ENCODE measurements at places on chromosomes 5 and 9.
A peak's percentile ranks its signal among the peaks of the same experiment; 100 is the strongest.

DNA sequence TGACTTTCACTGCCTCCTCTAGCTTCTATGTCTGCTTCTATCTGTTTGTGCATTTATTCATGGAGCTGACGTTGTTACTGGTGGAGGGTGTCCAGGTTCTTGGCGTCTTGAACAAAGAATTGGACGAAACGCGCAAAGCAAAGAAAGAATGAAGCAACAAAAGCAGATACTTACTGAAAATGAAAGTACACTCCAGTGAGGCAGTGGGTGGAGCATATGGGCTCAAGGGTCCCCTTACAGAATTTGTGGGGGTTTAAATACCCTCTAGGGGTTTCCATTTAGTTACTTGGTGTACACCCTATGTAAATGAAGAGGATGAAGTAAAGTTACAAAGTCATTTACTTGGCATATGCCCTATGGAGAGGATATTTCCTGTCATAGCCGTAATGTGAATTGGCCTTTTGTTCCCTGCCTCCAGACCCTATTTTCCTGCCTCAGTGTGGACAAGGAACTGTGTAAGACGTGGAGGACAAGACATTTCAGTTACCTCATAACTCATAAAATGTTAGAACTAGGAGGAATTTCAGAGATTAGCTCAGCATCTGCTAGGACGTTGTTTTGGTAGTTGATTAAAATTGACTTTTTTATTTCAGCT, 3.1 kb downstream of the POLR3G start:
- no peak for DNase-seq

GRCh38 chr9:100401042-100401441, 25.9 kb upstream of the MSANTD3 start:
- no peak for DNase-seq

DNA sequence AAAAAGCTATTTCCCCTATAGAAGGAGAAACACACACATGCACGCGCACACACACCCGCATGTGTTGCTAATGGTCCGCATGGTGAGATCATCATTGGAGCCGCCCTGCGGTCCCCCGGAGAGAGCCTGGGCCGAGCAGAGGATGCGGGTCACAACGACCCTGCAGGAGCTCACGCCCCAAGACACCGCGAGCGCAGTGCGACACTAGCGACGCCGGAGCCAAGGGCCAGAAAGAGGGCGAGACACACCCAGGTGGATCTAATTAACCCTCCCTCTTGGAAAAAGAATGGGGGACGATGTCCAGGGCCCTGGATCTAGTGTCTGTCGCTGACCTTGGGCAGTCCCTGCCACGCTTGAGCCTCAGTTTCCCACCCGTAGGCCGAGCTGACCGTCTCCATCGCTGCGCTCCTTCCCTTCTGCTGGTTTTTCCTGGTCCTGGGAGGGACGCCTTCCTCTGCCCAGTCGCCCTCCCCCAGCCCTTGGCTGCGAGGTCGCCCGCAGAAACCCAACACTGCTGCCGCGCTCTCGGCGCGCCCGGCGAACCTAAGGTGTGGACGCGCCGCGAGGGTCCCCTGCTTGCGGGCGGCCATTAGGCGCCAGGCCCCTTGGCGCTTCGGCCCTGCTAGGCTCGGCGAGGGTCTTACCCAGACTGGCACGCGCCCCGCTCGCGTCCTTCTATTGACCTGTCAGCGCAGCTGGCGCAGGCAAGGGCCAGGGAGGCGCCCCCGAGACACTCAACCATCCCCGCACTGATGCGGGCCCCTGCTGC, 47.5 kb upstream of the RNF20 start:
- DNase-seq = peak; percentile 65

GRCh38 chr5:148492351-148492750, 108.6 kb downstream of the FBXO38 start:
- DNase-seq = no peak

GRCh38 chr9:113151696-113152630, 1.2 kb downstream of the SLC31A2 start:
- no peak for DNase-seq

GRCh38 chr9:70135176-70135575, 91.5 kb downstream of the MAMDC2 start:
- no peak for DNase-seq

- no peak for DNase-seq
Measured at GRCh38 chr5:167999182-167999581, 292.3 kb upstream of the WWC1 start.

- no peak for DNase-seq
Measured at GRCh38 chr9:89751079-89751825, 146.4 kb downstream of the GADD45G start.

DNA sequence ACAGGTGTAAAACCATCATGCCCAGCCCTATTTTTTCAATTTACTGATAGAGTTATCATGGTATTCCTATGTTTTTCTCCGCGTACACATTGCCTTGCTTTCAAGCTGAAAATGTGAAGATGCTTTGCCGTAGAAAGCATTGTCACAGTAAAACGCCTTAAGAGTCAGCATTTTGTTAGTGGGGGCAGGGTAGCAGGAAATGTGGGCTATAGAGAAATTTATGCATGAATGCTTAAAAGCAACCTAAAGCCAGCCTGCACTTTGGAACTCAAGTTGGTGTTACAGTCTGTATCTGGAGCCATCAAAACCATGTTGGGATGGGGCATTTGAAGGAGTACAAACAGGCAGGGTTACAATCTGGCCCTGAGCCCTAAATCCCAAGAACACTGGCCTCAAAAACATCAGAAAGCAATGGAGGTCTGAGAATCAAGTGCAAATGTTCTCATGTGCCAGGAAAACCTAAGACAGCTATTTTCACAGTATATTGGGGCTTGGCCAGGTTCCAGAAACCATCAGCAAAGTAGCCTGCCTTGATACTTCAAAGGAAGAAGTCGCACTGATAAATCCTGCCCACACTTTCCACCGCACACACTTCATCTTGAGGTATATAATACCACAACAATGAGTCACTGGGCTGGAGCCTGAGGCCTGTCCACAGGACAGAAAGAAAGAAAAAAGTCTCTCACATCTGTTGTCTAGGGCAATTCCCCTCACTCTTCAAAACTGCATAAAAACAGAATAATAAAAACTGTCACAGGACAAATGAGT, 313.8 kb downstream of the ENC1 start:
- DNase-seq = peak; percentile 86

GRCh38 chr5:137389042-137389441, 110.1 kb downstream of the SPOCK1 start:
- no peak for DNase-seq

DNA sequence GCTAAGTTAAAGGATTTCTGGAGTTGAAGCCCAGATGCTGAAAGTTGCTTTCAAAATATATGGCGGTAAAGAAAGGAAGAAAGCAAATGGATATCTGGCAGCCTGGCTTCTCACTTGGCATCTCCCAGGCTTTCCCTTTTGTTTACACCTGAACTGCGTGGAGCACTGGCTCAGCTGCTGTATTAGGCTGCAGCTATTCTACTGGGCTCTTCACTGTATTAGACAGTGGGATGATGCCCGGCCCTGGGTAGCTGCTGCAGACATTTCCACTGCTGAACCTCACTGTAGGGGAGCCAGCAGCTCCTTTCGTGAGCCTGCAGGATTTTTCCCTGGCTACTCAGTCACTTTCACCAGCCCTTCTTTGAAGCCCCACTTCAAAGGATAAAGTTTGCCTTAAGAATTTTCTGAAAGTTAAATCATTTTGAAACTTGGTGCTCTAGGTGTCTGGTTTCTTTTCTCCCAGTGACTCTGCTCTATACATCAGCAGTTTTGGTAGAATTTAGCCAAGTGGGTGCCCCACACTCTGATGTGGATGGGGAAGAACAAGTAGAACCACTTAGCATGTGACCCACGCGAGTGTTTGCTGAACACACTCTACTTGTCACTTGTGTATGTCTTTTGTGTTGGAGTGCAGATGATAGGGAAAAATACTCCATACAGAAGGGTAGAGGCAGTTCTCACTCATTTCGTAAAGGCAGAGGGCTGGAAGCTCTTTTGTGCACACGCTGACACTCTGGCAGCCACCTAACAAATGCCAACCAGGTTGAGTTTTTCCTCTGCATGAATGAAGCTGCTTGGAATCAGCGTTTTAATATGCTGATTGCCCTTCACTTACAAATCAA, 49.9 kb downstream of the C9orf152 start:
- no peak for DNase-seq

DNA sequence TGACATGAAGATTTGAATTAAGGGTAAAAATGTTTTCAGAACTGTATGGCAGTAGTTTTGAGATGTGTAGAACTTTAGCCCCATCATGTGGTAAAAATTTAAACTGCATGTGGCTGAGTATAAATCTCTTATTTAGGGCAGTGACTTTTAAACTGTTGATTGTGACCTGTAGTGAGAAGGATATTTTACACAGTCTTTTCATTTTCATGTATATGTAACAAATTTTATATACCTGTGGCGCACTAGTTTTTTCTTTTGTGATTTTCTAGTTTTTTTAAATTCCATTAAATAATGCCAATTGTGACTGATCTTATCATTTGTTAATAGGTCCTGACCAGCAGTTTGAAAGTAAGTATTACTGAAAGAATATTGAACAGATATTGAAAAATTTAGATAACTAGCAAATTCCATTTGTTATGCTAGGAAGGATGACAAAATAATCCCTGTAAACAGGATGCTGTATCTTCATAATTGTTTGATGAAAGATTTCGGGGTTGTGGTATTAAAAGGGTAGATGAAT, 47.2 kb downstream of the GPBP1 start:
- DNase-seq = peak; percentile 72

DNA sequence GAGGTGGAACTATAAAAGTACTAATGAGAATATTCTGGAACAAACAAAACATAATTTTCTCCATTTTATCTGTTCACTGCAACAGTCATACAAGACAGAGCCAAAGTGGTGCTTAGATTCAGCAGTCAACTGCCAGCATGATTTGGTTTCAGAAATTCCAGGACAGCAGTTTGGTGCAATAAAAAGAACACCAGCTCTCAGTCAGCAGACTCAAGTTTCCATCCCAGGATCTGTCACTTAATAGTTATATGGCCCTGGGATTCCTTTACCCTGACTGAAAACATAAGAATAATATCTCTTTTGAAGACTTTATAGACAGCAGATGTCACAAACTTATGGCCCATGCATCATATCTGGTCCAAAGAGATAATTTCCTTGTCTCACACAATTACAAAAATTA, 92.8 kb upstream of the RASEF start:
- no peak for DNase-seq

DNA sequence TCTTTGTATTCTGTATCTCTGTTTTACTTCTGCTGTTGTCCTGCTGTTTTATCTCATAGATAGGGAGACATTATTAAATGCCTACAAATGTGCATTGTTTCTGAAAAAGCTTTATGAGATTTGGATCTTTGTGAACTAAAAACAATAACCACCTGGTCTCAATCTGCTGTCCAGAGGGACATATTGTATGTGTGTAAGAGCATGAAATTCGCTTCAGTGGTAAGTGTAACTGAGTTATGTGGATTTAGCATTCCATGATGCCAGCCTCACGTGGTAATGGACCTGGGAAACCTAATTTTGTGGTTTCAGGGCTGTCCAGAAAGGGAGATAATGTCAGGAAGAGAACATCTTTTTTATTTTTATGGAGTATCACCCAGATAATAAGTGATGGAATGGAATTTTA, 119.3 kb downstream of the GDNF start:
- no peak for DNase-seq

DNA sequence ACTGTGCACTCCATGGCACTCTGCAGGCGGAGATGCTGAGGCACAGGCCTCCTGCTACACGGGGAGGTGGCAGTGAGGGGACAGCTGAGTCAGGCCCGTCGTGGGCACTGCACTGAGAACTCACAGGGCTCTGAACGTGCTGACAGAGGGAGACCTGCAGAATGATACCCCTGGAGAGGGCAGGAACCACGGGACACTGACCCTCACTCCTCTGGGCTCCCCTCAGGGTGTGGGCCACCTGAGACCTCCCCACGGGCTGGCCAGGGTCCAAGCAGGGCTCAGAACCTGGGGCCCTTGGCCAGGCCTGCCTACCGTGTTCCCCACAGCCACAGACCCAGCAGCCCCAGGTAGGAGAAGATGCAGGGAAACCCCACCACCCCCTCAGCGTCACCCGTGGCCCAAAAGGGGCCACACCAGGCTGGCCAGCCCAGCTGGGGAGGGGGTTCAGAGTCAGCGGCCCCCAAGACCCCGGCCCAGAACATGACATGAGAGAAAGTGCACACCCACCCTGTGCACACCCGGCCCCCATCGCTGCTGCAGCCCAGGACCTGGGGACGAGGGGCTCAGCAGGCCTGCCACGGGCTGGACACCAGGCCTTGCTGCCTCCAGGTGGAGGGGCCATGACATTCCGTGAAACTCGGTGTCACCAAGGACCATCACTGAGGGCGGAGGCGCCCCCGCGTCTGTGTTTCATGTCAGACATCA, 30.9 kb downstream of the GLT6D1 start:
- DNase-seq = no peak

DNA sequence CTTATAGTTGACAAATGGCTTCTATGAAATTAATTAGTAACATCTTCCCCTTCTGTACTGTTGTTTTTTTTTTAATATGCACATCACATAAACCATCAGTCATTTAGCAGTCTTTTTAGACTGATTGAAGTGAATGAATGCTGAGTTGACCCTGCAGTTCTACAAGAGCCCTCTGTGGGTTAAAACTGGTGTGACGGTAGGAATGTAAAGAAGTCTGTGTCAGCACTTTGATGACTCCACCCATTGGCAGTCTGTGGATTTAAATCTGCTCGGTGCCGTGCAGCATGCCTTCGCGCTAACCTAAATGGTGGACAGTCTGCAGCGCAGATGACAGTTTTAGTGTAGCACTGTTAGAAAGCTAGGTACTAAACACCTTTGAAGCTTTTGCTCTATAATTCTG, 3.1 kb downstream of the GTF3C4 start:
- peak; percentile 48 for DNase-seq

DNA sequence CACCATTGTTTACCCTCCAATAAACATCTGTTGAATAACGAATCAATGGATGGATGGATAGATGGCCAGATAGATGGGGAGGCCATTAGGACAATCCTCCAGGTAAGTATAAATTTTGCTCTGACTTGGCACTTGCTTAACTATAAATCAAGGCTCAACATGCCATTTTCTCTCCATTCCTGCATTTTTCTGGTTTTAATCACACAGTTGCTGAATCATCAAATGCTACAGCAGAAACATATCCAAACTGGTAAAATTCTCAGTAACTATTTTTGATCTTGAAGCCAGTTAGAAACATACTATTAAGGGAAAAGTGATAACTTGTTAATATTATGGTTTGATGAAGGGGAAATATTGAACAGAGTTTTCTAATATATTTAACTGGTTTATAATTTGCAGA, 71.5 kb upstream of the MTAP start:
- DNase-seq = no peak
